HepG2 (cell line): ENCODE measurements at places on chromosomes 6 and 20. TPM values are rescaled to one million over a fixed set of nuclear protein-coding genes. Genes with fewer than 3 reads are reported as not detected.

DNA sequence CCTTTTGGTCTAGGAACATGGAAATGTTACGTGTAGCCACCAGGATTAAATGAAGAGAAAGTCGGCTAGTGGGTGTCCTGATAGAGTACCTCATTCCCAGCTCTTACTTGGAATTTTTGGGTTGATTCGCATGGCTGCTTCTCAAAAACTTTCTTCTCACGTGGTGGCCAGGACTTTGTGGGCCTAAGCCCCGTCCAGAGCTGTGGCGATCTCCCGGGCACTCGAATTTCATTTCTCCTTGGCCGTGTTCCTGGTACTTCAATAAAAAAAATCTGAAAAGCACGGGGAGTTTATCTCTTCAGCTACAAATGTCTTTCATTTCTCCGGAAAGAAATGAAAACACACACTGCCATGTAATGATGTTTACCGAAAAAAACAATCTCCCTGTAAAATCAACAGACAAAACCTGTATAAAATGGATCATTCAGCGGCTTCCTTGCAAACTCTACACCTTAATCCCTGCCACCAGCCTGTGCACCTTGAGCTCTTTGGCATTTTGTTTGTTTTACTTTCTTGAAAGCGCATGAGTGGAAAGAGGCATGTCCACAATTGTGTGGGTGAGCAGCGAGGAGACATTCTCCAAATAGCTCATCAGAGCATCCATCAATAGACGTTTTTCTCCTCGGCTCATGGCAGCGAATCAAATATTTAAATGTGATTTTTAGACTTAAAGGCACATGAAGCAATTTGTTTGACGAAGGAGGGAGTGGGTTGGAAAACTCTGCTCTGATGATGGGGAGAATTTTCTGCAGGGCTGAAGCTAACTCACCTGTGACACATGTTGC lies 173.1 kb downstream of the TFAP2C start:
- no peak for DNase-seq

Gene IYD
- polyA plus RNA-seq, result 0.01 TPM in 2 replicates

- DNase-seq, result no peak
Observed at GRCh38 chr20:22526512-22527012, 57.8 kb downstream of the FOXA2 start.

DNA sequence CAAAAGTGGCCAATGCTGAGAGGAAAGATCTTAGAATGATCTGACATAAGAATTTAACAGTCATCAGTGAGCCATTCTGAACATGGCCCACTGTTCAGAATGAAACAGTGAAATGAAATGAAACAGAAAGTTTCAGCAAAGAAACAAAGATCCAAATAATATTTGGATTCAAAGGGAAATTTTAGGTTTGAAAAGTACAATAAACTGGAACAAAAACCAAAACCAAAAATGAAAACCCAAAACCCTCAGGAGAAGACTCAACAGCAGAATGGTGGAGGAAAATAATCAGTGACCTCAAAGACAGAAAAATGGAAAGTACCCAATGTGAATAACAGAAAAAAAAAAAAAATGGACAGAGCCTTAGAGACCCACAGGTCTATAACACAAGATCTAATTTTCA lies 66.1 kb upstream of the EMILIN3 start:
- DNase-seq, result no peak

DNA sequence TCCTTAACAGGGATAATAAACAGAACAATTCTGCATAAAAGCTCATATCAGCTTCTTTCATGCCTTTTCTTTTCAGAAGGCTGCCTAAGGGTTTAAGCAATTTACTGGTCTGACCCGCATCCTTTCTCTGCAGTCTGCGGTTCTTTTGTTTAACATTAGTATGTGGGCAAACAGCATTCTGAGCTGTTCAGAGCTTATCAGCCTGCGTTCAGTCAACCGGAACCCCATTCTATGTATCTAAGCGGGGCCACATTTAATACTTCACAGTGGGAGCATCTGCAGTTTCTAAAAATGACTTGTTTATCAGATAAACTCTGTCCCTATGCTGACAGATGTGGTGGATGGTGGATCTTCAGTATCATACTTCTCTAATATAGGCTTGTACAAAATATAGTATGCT lies 758.9 kb upstream of the MMS22L start:
- DNase-seq, result no peak

Gene CPXM1
- 0.07 TPM in 1 of 2 replicates, not detected in the other for polyA plus RNA-seq

- no peak for DNase-seq
Observed at GRCh38 chr6:88290411-88290810, 124.3 kb upstream of the CNR1 start.
